ENCODE measurements at places on chromosomes 7 and 10.
A peak's percentile ranks its signal among the peaks of the same experiment; 100 is the strongest.

DNA sequence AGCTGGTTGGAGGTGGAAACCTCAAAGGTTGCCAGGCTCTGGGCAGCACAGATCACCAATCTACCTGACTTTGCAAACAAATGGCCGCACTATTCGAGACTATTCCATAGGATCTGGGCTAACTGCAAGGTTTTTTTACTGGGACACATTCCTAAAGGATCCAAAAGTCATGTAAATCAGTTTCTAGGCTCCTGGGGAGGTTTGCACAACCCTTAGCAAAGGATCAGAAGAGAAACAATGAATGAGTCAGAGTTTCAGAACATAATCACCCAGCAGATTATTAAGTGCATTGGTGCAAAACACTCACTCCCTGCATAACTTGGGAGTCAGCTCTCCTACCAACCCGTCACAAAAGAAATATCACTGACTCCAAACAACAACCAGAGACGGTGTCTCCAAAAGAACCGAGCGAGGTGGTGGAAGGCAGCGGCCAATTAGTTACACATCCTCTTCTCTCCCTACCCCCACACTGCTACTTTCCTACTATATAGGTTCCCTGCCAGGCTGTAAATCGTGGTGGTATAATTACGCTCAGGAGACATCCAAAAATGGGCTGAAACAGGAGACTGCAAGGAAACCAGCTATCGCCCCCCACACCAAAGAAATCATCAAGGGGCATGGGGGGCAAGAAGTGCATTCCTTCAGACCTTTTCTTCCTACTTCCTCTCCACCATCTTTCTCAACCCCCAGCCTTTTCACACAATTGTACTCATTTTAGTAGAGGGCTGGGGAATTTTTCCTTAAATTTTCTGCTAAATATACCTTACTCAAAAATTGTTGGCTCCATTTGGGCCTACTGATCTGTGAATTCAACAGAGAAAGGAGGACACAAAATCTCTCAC, 3.2 kb downstream of the UBE2H start:
- DNase-seq = no peak

DNA sequence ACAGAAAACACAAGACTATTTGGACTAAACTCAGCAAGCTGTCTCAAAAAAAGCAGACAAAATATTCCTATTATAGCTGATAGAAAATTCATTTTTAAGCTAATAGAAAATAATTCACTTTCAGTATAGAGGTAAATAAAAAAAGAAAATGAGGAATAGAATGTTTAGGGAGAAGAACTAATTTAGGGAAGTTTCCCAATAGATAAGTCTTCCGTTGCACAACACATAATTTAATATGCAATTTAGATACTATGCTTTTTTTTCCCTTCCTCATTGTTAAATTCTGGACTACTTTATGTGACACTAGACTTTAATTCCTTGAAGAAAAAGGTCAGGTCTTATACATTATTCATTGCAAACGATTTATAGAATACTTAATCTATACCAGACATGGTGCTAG, 10.3 kb downstream of the PNPLA8 start:
- DNase-seq = no peak

DNA sequence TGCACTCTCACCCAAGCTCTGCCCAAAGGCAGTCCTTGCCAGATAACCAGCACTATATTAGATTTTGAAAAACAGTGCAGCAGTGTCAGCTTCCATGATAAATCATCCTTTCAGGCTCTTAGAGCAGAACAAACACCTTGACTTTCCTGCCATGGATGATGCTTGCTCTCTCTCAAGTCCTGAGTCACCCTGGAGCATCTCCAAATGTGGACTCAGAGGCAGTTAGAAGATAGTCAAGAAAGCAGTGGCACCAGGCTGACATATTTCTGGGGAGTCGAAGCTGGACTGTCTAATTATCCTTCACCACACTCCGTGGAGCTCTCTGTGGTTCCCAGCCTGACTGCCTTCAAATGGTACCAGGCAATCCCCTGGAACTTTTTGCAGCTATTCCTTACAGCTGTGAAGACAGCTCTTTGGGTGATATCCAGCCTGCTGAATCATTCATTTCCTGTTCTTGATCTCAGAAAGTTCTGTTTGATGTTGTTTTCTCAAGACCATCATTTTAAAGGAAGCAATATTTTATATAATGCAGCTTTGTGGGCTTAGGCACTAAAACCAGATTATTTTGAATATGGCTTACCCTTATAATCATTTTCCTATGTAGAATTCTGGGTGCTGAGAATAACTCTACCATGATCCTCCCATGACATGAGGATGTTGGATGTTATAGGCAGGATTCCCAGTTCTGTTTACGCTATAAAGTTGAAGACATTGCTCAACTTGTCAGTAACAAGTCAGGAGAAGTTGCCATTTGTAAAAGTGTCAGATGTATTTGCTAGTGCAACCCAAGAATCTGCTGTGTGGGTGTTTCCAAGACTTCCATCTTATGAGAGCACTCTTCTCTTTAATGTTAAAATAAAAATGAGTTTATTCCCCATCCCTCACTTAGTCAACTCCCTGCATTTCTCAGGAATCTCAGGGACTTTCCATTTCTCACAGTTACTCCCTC, 233.8 kb downstream of the C7orf25 start:
- no peak for DNase-seq

- no peak for DNase-seq
These were observed 22.2 kb upstream of the TPST1 start for GRCh38 chr7:66182920-66183319.

GRCh38 chr10:88254091-88254490, 329.0 kb downstream of the RNLS start:
- no peak for DNase-seq

DNA sequence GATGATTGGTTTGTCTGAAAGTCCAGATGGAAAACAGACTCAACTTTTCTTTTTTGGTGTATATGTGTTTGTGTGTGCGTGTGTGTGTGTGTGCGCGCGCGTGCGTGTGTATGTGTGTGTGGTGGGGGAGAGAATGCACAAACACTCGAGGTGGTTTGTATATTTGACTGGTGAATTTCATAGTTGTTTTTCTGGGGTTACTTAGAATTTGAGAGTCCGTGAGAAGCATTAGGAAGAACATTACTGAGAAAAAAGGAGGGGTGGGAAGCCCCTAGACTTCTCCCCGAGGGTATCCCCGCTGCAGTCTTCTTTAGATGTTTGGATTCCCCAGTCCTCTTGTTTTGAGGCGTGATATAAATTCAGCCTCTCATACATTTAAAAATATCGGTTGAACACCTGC, 6.0 kb downstream of the CAMK1D start:
- no peak for DNase-seq

- DNase-seq = no peak
These were observed 121.2 kb downstream of the FAM107B start for GRCh38 chr10:14653271-14654161.

GRCh38 chr7:151484971-151485707, 34.6 kb downstream of the RHEB start:
- no peak for DNase-seq

DNA sequence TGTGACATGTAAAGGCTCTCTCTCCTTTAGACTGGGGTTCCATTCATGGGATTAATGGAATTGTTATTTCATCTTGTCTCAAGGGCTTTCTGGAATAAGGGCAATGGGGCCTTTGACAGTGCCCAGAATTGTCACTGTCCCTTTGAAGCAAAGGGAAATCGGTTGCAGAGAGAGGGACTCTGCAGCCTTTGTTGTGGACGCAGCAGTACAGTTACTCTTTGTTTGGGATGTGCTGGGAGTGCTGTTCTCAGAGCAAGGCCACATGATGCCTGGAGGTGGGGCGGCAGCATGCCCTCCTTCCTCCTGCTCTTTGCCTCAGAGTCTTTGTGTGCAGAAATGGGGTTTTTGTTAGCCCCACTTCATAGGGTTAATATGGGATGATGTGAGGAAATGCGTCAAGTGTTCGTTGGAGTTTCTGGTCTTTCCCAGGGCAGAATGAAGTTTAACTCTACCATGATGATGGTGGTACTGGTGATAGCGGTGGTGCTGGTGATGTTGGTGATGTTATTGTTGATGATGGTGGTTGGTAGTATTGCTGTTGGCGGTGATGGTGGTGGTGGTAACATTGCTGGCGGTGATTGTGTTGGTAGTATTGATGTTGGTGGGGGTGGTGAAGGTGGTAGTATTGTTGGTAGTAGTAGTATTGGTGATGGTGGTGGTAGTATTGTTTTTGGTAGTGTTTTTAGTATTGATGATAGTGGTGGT, 45.3 kb downstream of the DOCK1 start:
- no peak for DNase-seq

DNA sequence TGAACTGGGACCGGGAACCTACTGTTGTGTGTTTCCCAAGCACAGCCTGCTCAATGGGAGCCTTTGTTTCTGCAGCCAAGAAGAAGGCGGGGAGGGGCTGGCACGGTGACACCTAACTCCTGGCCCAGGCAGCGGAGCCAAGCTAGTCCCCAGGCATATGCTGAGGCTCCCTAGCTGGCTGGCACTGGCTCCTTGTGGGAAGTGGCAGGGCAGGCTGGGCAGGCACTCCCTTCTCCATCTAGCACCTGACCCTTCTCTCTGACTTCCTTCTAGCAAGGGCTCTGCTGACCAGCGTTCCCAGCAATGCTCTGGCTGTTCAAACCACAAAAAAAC, 325.0 kb downstream of the PLXNA4 start:
- DNase-seq = no peak

DNA sequence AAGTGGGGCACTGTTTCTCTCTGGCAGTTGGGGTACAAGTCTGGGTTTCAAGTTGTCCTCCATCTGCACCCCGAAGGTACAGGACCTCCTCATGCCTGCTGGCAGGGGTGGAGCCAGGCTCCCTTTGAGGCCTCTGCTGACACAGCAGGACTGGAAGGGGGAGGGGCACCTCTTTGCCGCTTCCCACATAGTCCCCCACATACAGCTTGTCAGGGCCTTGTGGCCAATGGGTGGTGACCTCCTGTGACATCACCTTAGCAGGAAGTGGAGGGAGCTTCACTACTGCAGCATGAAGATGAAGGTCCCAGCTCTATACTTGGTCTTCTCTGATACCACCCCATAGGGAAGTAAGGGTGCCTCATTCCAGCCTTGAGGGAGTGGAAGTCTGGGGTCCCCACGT, 167.8 kb downstream of the RAMP3 start:
- DNase-seq = no peak

- no peak for DNase-seq
These were observed 11.4 kb downstream of the DAGLB start for GRCh38 chr7:6436385-6436685.

DNA sequence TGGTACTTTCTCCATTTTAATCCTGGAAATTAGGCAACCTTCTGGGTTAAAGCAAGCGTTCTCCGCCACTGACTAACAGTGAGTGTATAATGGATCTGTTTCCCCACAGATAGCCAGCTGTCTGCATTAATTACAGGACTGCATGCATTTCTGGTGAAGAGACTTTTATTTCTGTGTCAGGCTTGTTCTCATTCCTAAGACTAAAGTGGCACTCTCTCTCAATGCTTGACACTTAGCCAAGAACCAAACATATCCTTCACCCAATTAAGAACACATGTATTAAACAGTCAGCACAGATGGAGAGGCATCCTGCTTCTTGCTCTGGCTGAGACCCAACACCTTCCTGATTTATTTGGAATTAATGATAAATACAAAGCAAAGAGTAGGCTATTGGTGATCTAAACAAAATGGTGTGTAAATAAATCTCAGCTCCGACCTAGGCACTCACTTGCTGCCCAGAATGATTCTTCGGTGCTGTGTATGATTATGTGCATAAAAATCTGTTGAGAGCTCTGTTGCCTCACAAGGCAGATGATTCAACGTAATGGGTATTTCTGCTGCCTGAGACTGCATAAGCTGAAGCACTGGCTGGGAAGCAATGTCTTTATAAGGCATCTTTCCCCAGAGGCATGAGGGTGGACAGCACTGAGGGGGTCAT, 16.8 kb downstream of the CALU start:
- no peak for DNase-seq

DNA sequence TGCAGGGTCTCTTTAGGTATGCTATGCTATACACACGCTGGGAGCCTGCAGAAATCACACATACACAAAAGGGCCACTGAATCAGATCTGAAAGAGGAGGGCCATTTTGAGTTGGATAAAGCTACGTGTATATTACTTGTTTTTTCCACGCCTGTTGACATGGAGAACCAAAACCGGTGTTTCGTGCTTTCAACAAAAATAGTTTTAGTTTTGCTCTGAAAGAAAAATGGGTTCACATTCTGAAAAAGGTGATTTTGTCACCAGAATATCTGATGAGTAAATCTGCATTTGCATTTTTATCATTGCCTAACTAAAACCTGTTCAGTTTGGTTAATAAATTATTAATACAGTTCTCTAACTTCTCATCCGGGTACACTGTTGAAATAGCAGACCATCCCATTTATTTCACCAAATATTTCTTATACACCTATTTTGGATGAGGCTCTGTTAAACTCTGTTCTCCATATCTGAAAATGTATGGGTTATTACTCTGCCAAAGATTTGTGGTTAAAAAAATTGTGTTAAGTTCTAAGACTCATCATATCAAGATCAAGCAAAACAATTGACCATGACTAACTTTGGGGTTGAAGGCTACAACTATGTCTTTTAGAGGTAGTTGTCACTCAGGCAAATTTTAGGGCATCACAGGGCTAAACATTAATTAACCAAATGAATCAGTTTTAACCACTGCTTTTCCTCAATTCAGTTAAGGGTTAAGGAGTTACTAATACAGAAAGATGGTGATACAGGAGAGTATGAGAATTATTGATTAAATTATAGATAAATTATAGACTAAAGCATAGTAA, 101.2 kb upstream of the RPA3 start:
- DNase-seq = no peak

GRCh38 chr7:32559480-32559879, 64.2 kb downstream of the AVL9 start:
- DNase-seq = no peak

DNA sequence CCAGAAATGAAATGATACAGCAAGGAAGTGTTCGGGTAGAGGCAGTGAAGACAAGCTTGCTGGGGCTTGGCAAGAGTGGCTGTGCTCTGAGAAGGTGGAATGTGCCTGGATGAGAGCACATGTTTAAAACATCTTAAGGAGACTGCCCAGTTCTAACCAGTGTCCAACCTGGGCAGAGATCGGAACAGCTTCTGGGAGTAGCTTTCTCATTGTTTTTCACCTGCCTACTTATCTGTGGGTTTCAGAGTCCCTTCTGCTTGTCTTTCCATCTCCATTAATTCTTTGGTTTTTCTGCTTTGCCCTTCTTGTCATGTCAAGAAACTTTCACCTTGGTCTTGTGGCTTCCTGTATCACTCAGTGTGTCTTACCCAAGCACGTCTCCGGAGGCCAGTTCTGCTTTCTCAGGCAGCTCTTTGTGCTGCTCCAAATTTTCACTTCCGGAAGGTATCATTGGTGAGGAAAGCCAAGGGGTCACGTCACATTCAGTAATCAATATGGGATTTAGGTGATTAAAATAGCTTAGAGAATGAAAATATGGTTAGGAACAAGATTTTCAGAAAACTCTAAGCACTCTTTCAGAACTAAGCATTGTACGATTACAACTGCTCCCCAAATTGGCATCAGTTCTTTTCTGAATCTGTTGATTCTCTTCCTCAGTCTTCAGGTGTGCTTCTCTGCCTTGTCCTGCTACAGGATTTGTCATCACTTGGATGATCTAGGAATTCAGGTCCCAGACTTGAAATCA, 5.5 kb upstream of the LAMB4 start:
- DNase-seq = peak; percentile 18

GRCh38 chr7:128912281-128912680, 1.8 kb upstream of the KCP start:
- no peak for DNase-seq
